ENCODE measurements at places on chromosomes 5 and 9.
A peak's percentile ranks its signal among the peaks of the same experiment; 100 is the strongest.

GRCh38 chr5:105101577-105101976 lies 1539.0 kb upstream of the NUDT12 start:
- no peak for DNase-seq

GRCh38 chr9:125909459-125909858 lies 162.3 kb downstream of the PBX3 start:
- no peak for DNase-seq

DNA sequence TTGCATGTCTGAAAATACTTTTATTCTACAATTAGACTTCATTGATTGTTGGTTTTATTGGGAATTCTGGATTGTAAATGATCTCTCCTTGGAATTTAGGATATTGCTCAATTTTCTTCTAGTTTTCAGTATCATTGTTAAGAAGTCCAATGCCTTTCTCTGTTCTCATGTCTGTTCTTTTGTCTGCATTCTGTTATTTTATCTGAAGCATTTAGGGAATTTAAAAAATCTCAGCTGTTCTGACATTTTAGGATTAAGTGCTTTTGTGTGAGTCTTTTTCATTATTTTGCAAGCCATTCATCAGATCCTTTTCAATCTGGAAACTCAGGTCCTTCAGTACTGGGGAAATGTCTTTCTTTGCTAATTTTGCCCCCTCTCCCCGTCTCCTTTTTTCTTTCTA lies 4.4 kb upstream of the FER start:
- no peak for DNase-seq

GRCh38 chr9:123111427-123112014 lies 78.1 kb downstream of the GPR21 start:
- no peak for DNase-seq

DNA sequence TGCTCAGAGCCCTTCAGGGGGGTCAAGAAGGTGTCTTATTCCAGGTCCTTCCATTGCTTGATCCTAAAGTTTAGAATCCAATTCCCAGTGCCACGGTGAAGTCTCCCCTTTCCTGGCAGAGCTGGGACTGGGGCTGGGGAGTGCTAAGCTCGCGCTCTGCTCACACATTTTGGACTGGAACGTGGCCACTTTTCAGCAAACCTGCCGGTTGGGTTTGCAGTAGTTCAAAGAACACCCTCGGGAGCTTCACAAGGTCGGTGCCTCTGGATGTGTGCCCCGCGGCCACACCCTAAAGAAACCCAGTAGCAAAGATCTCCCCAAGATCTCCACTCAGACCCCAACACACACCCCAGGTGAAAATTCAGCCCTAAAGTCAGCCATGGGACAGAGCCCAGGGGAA lies at the start of gene C9orf152:
TSS of gene C9orf152 (minus strand) at position 129 of the 400 bp plus-strand sequence. CDS start 580 bp downstream, outside the sequence.
- DNase-seq, result no peak

- DNase-seq, result no peak
Measured at GRCh38 chr9:132881826-132882225, 3.1 kb downstream of the SPACA9 start.

- DNase-seq, result no peak
Measured at GRCh38 chr5:170113522-170113900, 7.8 kb downstream of the FOXI1 start.

DNA sequence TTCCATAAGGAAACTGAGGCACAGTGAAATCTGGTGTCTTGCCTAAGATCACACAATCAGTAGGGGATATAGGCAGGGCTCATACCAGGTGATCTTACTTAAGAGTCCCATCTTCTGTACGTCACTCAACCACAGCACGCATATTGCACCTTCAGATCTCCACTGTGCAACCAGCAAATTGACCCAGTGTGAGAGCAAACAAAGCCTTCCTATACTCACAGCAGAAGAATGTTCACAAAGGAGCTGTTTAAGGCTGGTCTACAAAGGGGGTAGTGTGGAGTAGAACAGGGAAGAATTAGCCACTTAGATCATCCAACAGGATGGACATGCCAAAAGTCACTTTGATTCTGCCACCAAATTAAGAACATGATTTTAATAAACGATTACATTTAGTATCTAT lies 305.9 kb downstream of the SLIT3 start:
- DNase-seq, result no peak

GRCh38 chr5:59786334-59786805 lies 107.2 kb downstream of the PDE4D start:
- DNase-seq, result no peak

GRCh38 chr5:9437741-9438240 lies 108.1 kb downstream of the SEMA5A start:
- no peak for DNase-seq

DNA sequence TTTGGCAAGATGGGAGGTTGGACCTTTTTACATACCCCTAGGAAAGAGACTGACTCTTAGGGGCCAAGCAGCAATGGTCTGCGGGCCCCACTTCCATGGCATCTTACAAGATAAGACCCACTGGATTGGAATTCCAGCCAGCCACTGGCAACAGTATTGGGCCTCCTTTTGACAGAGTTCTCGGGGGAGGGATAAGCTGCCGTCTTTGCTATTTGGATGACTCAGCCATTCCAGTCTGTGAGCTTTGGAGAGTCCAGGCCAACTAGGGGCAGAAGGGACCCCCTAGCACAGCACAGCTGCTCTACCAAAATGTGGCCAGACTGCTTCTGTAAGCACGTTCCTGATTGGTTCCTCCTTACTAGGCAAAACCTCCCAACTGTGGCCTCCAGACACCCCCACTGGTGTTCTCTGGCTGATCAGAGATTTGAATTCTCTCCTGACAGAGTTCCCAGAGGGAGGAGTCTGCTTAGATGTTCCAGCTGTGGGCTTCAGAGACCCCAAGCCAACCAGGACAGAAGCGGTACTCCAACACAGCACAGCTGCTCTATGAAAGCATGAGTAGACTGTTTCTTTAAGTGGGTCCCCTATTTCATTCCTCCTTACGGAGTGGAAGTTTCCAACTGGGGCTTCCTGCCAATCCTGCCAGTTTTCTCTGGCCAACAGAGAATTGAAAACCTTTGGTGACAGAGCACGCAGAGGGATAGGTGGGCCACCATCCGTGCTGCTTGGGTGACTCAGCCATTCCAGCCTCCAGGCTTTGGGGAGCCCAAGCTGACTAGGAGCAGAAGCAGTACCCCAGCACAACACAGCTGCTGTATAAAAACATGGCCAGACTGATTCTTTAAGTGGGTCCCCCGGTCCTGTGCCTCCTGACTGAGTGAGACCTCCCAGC lies 672.1 kb upstream of the RIOK2 start:
- DNase-seq, result no peak

GRCh38 chr9:120868676-120869359 lies 8.2 kb downstream of the PHF19 start:
- peak; percentile 99 for DNase-seq

DNA sequence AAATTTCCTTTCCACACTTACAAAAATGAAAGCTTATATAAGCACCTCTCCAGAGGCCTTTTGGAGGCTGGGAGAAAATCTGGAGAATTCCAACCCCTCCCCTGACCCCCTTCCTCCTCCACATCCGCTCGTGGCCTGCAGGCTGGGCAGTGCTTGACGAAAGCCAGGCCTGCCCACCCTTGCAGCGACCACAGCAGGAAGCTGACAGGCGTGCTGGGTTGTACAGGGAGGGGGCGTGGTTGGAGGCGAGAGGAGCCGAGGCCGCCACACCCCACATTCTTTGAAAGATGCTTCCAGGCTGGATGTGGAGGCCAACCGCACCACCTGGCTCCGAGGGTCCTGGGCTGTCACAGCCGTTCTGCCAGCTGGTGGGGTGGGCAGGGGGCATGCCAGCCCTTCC lies 47.8 kb upstream of the IER5L start:
- no peak for DNase-seq

GRCh38 chr5:39273314-39273954 lies 54.1 kb upstream of the FYB1 start:
- no peak for DNase-seq

GRCh38 chr9:16715404-16715803 lies 155.1 kb downstream of the BNC2 start:
- DNase-seq, result no peak

- no peak for DNase-seq
Measured at GRCh38 chr9:16744394-16744793, 126.1 kb downstream of the BNC2 start.

DNA sequence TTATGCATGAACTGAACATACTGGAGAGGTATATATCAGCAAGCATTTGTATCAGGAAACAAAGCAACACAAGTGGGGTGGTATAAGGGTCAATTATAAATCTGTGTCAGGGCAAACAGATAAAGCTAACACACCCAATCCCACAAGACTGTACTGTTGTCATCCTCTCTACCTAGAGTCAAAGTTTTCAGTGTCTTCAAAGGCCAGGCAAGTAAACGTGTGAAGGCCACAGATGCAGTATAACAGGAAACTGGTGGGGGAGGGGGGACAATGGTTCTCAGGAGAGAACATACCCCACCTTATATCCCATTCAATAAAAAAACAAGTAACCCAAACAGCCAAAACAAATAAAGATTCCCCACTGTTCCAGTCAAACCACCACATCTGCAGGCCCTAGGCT lies 22.1 kb downstream of the ELP1 start:
- DNase-seq, result no peak

GRCh38 chr5:15612915-15613635 lies 113.1 kb downstream of the FBXL7 start:
- DNase-seq, result no peak

DNA sequence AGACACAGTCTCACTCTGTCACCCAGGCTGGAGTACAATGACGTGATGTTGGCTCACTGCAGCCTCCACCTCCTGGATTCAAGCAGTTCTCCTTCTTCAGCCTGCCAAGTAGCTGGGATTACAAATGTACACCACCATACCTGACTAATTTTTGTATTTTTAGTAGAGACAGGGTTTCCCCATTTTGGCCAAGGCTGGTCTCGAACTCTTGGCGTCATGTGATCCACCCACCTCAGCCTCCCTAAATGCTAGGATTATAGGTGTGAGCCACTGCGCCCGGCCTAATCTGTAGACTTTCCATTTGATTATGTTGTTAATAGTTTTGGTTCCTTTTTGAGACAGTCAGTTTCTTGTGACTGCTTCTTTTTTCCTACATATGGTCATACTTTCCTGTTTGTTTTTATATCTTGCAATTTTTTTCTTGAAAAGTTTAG lies 31.0 kb downstream of the MTREX start:
- peak; percentile 31 for DNase-seq

- no peak for DNase-seq
Measured at GRCh38 chr9:92712767-92713166, 42.8 kb upstream of the IPPK start.

GRCh38 chr5:119322948-119323537 lies 32.8 kb upstream of the TNFAIP8 start:
- no peak for DNase-seq

DNA sequence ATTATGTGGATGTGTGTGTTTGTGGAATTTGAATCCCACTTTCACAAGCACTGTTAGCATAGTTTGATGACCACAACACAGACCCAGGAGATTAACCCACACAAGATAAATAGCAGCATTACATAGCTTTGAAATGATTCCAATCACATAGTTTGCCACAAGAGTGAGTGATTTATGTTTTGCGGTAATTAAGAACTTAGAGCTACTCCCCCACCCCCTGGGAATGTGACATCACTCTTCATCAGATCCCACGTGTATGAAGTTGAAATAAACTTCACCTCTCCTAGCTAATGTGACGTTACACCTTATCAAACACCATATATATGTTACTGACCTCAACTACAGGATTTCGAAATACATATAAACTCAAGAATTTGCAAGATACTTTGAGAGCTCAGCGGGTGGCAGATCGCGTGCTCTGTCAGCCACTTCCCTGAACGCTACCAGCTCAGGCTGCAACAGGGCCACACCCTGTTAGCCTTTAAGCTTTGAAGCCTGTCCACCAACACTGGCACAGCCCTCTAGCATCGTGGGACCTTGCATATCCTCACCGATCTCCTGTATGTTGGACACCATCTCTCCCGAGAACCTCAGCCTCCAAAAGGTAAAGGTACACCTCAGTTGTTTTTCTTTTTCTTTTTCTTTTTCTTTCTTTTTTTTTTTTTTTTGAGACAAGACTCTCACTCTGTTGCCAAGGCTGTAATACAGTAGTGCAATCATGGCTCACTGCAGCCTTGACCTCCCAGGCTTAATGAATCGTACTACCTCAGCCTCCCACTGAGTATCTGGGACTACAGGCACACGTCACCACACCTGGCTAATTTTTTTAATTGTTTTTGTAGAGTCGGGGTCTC lies 1.7 kb upstream of the AGTPBP1 start:
- DNase-seq, result no peak

GRCh38 chr5:41048986-41049385 lies 22.2 kb downstream of the MROH2B start:
- no peak for DNase-seq

GRCh38 chr5:4271193-4271592 lies 675.6 kb downstream of the IRX1 start:
- no peak for DNase-seq

- DNase-seq, result no peak
Measured at GRCh38 chr5:154782326-154782725, 27.1 kb downstream of the LARP1 start.

DNA sequence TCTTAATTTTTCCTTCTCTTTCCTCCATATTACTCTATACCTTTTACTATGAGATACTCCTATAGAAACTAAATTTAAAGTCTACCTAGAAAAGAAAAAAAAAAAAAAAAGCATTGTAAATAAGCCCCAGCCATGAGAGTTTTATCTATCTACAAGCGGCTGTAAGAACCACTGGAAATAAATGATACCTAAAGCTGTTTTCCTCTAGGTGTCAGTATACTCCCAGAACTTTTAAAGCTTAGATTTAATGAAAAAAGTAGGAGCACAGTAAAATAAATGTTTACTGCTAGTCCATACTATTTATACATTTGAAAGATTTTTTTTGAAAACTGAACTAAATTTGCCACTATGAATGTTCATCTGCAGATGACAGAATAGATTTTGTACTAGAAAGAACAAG lies 26.2 kb downstream of the TYRP1 start:
- no peak for DNase-seq

GRCh38 chr5:86565197-86565789 lies 52.4 kb upstream of the COX7C start:
- no peak for DNase-seq

- DNase-seq, result no peak
Measured at GRCh38 chr9:84751921-84752320, 82.4 kb downstream of the NTRK2 start.

GRCh38 chr5:178649580-178649979 lies 22.7 kb upstream of the CLK4 start:
- DNase-seq, result no peak

DNA sequence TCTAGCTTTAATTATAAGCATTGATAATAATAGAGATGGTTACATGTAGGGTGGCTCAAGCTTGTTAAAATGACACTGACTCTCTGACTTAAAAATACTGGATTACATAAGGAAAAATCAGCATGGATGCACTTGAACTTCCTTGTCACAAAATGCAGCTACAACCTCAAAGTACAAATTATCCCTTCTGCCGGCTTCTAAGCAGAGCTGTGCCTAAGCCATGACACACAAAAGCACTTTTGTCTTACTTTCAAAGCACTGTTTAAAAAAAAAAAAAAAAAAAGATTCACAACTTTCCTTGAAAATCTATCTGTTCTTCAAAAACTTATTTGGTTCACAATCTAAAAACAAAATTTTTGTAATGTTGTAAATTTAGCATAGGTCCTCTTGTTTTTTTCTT lies 36.4 kb upstream of the ZFAND5 start:
- no peak for DNase-seq

All from tibial artery (tissue), 4 donors.